ENCODE measurements at places on chromosomes 2 and 18.

- DNase-seq: no peak
Measured at GRCh38 chr2:41828052-41828643, 219.7 kb upstream of the PKDCC start.

DNA sequence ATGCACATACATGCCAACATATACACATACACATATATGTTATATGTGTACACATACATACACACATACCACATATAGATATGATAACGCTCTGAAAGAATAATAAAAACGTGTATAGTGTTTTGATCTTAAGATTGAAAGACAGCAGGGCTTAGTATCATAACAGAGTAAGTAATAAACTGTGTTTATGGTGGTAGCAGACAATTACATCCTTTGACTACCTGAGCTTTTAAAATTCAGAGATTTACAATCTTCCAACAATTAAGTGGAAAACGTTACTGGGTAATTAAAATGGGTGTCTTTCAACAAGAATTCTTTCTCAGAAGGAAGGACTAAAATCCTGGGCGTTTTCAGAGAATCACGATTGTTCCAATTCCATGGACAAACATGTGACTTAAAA, 552.4 kb downstream of the EPHA4 start:
- DNase-seq: no peak

DNA sequence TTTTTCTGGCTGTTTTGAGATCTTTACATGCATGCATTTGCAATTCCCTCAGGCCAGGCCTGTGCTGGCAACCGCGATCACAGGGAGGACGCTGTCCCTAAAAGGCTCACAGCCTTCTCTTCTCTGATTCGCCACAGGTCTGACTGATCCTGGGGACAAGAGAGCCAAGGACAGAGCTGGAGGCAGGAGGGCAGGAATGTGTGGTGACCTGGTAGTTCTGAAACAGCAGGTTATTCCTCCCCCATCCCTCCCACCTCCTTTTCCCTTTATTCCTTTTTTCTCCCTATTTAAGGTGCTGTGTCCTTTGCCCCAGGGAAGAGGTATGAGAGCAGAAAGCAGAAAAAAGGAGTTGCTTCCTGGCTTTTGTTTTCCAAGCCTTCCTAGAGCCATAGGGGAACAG, 21.9 kb downstream of the TMEM177 start:
- DNase-seq: no peak

DNA sequence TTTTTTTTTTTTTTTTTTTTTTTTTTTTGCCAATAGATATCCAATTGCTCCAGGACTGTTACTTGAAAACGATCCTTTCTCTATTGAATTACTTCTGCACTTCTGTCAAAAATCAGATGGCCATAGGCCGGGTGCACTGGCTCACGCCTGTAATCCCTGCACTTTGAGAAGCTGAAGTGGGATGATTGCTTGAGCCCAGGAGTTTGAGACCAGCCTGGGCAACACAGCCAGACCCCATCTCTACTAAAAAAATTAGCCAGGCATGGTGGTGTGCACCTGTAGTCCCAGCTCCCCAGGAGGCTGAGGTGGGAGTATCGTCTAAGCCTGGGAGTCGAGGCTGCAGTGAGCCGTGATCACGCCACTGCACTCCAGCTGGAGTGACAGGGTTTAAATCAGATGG, 4.3 kb upstream of the CHCHD5 start:
- no peak for DNase-seq

DNA sequence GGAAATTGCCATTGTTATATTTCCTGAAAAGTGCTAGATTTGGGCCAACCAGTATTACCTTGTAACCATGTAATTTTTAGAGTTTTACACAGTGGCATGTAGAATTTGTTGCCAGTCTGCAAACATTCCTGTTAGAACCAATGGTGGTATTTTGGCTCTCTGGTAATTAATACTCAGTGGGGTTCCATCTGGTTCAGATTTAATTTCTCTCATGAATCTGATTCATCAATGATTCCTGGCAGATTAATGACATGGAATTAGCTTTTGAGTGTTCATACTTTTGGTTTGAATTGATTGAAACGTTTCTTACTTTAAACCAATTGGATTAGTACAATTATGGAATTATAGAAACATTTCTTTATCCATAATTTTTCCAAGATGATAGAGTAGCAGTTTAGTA, 93.2 kb downstream of the MC4R start:
- no peak for DNase-seq

DNA sequence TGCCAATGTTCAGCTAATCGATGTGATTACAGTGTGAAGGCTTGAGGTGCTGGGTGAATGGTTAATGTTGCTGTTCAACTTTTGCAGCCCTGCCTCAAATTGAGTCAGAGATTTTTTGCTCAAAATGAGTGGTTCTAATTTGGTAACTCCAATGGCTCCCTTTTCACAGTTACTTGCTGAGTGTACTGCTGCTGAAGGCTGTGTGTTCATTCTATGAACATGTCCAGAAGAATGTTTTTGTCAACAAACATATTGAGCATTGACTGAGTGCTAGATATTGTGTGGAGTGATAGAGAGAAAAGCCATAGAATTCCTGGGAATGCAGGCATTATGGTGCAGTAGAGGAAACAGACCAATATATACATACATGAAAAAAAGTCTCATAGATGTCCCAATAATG, 39.0 kb upstream of the TCF4 start:
- no peak for DNase-seq

Data from activated CD4-positive, alpha-beta T cell treated with anti-CD3 and anti-CD28 coated beads for 48 hours (primary cell).